ENCODE measurements at places on chromosomes 2 and 18.

DNA sequence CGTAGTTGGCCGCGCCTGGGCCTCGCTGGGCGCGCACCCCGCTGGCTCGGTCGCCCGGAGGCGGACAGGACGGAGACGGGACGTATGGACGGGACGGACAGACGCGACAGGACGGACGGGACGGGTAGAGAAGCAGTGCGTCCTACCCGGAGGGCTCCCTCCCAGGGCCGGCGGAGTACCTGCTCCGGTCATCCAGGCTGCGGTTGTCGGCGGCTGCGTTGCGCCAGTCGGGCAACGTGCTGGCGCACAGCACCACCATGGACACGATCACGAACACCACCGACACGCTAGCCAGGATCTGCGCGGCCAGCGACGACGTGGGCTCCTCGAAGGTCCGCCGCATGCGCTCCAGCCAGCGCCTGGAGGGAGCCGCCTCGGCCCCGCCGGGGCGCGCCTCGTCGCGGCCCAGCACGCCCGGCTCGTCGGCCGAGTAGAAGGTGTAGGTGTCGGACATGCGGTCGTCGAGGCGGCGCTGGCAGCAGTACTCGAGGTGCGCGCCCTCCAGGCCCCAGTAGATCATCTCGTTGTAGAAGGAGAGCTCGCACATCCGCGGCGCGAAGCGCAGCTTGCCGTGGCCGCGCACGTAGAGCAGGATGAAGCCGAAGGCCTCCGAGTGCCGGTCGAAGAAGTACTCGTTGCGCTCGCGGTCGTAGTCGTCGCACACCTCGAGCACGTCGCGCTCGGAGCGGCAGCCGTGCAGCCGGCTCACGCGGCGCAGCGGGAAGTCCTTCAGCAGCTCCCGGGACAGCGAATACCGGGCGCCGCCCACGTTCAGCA, 903 bp downstream of the KCNG3 start:
- DNase-seq = peak; percentile 4

- DNase-seq = no peak
These were observed 106.3 kb downstream of the GRB14 start for GRCh38 chr2:164515030-164515429.

- no peak for DNase-seq
These were observed 39.3 kb upstream of the GYPC start for GRCh38 chr2:126616606-126617069.

GRCh38 chr2:63249161-63249560, 198.5 kb downstream of the OTX1 start:
- DNase-seq = no peak

GRCh38 chr2:39413063-39413737, 23.9 kb downstream of the MAP4K3 start:
- DNase-seq = no peak
